K562 (cell line): ENCODE measurements at places on chromosomes 7 and 10.
A peak's percentile ranks its signal among the peaks of the same experiment; 100 is the strongest.

GRCh38 chr10:6759961-6760360, 179.9 kb upstream of the PRKCQ start:
- DNase-seq: no peak

DNA sequence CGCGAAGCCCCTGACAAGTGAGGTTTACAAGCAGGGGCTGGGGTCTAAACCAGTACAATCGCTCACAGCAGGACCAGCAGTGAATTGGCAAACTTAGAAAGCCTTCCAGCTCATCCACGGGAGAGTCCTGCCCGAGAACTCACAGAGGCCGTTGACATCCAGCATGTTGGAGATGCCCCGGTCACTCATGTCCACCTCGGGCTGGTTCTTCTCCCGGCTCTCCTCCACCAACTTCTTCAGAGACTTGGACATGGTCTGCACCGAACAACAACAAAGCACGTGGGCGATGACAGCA, 447 bp downstream of the RSU1 start:
- no peak for DNase-seq

DNA sequence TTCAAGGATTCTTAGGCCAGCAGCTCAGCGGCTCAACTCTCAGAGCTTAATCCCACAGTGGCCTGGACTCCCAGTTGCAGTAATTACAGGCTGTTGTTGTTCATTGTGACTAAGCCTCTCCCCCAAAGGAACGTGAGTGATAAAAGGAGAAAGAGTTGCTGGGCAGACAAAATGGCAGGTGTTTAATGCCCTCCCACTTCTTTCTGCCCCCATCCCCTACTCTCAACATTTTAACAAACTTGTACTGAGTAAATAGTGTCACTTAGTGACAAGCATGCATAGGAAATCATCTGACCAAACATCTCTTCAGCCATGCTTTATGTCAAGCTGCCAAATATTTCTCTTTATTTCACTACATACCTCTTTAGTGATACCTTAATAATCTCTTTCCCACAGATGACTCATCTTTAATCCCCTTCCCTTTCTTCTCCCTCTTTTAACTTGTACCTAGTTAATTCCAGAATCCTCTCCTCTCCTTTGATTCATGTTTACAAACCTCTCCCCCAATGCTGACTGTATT, 12.4 kb upstream of the MTERF1 start:
- peak; percentile 59 for DNase-seq

- no peak for DNase-seq
Observed at GRCh38 chr10:120385992-120386391, 71.0 kb upstream of the PLPP4 start.

GRCh38 chr10:100745882-100746783, 751 bp downstream of the PAX2 start:
- DNase-seq: no peak

DNA sequence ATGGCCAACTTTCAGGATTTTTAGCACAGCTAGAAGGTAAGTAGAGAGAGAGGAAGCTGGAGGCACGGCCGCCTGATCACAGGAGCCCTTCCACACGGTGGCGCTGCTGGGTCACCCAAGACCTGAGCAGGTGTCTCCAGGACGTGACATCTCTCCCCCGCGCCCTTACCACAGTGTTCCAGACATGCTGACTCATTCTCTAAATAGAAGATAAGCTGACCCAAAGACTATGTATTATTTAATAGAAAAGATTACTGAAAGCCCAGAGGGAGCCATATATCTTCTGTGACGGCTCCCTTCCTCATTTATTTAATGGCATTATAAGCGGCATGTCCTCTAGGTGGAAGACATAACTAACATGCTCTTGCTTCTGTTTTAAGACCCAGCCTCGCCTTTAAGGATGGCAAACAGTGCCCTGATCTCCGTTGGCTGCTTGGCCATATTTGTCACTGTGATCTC, 26.0 kb upstream of the MALSU1 start:
- DNase-seq: peak; percentile 92

DNA sequence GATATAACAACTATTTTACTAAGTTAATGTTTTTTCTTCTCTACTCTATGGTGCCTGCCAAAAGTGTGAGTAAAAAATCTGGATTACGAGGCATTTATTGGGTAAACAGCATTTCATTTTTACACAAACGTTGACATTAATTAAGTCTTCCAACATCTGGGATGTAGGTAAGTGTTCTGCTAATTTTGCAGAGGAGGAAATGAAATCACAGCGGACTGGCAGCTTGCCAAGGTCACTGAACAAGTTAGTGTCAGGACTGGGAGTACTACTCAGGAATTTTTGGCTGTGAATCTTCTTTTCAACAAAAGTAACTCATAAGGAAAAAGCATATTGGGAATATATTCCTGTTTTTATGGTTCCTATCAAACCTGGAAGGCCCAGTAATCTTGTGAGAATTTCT, 612.1 kb upstream of the FZD8 start:
- DNase-seq: no peak

DNA sequence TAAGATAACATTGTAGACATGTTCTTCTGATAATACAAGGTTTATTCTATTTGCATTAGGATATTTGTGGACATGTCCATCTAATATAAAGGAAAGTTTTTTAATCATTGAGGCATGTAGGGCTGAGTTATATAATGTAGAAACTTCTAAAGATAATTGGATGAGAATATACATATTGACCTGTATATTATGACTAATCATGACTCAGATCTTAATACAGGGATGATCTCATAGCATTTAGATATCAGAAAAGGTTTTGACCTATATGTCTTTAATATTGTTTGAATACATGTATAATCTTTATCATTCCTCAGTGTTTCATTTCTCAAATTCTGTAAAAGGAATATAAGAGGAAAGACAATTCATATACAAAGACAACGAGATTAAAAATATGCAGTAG, 39.2 kb downstream of the CD36 start:
- no peak for DNase-seq

DNA sequence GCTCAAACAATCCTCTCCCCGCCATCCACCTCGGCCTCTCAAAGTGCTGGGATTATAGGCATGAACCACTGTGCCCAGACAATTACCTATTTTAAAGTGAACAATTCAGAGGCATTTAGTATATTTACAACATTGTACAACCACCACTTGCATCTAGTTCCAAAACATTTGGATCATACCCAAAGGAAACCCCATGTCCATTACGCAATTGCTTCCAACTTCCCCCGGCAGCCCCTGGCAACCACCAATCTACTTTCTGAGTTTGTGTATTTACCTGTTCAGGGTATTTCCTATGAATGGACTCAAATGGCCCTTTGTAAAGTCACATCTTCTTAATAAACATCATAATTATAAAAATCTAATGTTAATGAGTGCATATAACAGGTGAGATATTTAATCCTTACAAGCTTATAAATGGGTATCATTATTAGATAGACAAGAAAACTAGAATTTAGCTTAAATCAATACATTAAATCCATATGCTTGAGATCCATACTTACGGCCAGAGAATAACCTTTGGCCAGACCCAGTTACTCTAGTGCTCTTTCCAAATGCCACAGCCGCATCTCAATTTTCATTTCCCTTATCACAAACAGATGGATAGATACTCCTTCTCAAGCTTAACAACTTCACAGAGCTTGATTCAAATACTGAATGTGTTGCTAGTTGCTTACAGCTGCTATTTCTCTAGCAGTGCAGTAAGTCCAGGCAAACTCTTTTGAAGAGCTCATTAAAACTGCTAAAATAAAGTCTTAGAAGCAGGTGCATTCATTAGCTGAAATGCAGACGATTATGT, 133.4 kb upstream of the MKLN1 start:
- DNase-seq: no peak

- no peak for DNase-seq
Observed at GRCh38 chr10:77513220-77513619, 124.4 kb downstream of the KCNMA1 start.

DNA sequence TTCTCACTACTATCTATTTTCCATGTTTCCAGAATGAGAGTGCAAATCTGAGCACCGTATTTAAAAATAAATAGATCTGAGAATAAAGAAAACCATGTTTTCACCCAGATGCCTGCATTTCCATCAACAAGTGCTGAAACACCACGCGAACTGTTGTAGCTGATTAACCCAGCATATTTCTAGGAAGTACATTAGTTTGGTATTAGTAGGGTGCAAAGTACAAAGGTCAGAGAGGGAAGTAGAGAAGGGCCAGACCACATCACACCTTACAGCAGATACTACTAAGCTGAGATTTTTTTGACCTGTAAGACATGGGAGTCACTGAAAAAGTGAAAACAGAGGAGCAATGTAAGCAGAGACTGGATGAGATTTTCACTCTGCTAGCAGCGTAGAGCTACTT, 181.3 kb downstream of the IMMP2L start:
- DNase-seq: no peak

DNA sequence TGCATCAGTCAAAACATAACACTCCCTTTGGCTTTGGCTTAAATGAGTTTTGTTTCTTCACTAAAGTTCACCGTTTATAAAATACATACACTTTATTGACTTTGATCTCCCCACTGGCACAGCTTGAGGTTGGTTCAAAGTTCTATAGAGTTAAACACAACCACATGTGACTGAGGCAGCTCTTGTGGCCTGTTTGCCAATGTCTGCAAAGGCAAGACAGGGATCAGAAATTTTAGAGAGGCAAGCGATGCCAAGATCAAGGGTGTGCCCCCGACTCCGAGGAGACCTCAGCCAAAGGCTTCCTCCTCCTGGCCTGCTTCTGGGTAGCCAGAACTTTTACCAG, 129.8 kb upstream of the JCAD start:
- DNase-seq: no peak
